NCI-H1105 (cell line): ENCODE measurements at places on chromosomes 11 and 22.

DNA sequence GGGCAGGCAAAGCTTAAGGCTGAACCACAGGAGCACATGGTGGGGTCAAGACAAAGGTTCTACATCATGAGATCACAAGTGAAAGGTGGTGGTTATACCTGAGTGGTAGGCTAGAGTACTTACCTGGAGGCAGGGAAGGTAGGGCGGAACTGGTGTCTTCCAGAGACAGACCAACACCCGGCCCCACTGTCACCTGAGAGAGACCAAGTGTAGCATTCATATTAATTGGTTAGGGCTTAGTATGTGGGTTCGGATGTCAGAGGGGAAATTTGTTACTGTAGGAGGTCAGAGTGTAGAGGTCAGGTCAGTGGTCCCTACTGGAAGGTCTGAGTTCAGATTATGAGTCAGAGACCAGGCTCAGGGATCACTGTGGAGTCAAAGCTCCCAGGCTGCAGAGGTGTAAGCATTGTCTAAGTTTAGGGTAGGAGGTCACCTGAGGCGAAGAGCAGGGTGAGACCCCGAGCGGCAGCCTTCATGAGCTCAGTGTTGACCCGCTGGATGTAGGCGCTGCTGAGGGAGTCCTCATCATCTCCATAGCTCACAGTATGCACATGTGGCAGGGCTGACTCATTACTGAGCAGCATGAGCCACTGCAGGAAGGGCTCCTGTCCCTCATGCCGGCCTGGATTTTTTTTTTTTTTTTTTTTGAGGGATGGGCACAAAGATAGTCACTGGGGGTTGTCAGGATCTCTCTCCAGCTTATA, 3.2 kb downstream of the TPP1 start:
- DNase-seq: no peak

GRCh38 chr11:124441519-124441918, 4.0 kb downstream of the OR8B8 start:
- no peak for DNase-seq

GRCh38 chr11:58573451-58574104, 2.1 kb downstream of the LPXN start:
- no peak for DNase-seq

DNA sequence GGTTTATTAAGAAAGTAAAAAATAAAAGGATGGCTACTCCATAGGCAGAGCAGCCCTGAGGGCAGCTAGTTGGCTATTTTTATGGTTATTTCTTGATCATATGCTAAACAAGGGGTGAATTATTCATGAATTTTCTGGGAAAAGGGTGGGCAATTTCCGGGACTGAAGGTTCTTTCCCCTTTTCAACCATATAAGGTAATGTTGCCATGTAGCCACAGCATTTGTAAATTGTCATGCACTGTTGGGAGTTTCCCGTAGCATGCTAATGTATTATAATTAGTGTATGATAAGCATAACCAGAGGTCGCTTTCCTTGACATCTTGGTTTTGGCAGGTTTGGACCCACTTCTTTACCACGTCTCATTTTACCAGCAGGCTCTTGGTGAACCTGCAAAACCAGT, 610.4 kb upstream of the B3GAT1 start:
- no peak for DNase-seq

- no peak for DNase-seq
Measured at GRCh38 chr11:27464289-27464696, 8.3 kb downstream of the LGR4 start.

DNA sequence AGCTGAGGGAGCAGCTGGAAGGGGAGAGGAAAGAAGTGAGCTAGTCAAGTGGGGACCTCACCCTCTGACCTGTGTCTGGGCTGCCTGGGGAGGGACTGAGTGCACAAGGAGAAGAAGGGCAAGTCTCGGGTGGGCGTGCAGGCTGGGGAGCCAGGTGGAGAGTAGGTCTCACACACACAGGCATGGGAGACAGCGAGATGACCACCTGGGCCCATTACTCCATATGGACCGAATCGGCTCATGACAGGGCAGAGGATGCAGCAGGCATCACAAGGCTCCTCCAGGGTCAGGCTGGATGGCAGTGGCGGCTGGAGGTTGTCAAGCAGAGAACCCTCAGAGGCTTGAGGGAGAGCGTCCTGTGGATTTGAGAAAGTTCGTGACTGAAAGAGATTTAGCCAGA, 63.5 kb downstream of the CEP164 start:
- DNase-seq: no peak

- no peak for DNase-seq
Measured at GRCh38 chr11:73048446-73048845, 93.7 kb downstream of the FCHSD2 start.

DNA sequence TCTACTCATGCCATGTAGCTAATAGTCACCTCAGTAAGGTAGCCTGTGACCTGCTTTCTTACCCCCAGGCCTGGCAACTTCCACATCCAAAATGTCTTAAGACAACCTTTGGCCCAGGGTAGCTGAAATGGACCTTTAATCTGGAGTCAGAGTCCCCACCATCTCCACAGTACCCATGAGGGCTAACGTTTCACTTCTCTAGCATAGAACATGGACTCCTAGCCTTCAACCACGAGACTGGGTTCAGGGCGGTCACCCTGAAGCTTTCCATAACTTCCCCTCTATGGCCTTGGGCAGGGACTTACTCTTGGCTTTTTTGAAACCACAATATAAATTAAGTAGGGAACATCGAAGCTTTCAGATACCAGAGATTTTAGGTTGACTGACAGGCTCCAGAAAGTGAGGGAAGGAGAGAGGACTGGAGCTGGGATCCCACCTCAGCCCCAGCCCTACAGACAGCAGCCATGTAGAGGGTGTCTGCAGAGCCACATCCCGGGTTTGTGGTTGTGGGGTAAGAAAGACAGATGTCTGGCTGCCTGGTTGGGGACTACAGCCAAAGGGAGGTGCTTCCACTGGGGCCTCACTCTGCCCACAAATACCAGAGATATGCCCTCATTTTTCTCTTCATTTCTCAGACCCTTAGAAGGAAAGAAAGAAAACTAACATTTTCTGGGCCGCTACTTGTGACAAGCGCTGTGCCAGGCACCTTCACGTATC, 2.6 kb downstream of the TBC1D10A start:
- no peak for DNase-seq

DNA sequence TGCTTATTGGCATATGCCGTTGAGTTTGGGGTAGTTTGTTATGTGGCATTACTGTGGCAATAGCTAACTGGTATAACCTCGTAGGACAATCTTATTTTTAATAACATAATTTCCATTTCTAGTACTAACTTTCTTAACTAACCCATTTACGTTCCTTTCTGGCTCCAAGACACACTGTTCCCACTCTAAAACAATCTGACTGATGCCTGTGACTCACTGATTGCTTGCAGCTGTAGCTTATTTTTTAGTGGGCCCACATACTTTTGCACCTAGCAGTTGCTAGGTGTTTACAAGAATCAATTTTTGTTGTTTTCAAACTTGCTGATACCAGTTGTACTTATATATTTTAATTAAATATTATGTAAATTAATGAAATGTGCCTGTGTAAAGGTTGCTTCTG, 52.2 kb downstream of the FAT3 start:
- no peak for DNase-seq

DNA sequence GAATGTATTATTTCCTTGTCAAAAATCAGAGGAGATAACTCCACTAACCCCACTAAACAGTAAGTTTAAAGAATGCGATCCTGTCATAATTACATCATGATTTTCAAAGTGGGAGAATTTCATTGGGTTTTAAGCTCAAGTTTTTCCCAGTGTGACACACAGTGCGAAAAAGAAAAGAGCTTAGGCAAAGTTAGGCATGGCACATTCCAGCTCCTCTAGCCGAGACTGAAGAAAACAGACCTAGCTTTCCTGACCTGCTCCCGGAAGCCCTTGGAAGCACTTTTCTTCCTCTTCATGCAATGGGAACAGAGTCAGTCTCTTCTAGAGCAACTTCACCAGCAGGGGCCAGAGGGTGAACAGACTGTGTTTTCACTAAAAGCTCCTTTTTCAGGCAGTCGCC, 76.6 kb upstream of the AKIP1 start:
- no peak for DNase-seq

- no peak for DNase-seq
Measured at GRCh38 chr11:15185021-15185420, 70.3 kb downstream of the INSC start.

DNA sequence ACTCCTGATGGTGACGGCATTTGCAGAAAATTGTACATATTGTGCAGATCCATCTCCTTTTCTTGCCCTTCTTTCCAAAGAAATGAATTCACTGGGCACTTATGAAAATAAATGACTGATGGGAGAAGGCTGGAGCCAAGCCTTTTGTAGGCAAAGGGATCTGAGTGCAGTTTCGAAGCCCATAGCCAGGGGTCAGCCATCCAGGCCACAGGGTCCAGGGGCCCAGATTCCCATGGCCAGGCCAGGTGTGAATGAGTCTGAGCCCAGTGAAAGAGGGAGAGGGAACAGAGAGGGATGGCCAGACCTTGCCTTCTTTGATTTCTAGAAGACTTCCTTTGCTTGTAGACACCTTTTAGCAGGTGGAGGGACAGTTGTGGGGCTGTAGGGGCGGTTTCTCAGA, 209.1 kb downstream of the KIRREL3 start:
- DNase-seq: no peak

DNA sequence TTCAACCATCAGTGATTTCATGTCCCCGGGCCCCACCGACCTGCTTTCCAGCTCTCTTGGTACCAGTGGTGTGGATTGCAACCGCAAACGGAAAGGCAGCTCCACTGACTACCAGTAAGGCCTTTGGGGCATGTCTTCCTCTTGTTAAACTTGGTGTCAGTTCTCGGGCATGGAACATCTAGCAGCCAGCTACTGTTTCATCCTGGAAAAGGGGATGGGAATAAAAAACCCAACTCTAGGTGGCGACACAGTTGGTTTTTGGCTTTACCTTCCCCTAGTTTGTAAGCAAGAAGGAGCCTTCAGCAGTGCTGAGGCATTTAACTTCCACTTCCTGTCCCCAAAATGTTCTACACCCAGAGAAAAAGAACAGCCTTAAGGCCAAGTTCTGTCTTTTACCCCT, 76.7 kb downstream of the BMAL1 start:
- DNase-seq: no peak

DNA sequence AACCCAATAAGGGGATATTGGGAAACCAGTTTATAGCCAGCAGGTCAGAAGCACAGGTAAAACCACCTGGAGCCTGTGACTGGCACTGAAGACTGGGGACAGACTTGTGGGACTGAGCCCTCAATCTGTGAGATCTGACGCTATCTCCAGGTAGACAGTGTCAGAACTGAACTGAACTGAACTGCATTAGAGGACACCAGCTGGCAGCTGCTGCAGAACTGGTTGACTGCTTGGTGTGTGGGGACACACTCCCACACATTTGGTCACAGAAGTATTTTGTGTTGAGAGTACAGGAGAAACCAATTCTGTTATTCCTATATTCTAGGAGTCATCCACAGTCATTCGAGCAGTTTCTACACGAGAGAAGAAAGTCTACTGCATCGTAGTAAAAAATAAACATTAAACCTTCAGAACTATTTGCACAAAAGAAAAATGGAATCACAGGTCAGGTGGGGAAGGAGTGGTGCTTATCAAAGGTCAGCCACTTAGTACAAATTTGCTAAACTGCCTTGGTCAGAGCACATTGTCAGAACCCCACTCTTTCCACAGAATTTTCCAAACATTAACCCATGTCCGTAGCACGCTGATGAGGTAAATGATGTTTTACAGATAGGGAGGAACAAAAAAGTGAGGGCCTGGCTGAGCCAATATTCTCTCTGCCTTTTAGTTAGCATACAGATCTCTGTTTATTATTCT, 77.2 kb downstream of the SIK3 start:
- no peak for DNase-seq

GRCh38 chr22:46107089-46107664, 43.1 kb upstream of the PPARA start:
- DNase-seq: peak; percentile 89

DNA sequence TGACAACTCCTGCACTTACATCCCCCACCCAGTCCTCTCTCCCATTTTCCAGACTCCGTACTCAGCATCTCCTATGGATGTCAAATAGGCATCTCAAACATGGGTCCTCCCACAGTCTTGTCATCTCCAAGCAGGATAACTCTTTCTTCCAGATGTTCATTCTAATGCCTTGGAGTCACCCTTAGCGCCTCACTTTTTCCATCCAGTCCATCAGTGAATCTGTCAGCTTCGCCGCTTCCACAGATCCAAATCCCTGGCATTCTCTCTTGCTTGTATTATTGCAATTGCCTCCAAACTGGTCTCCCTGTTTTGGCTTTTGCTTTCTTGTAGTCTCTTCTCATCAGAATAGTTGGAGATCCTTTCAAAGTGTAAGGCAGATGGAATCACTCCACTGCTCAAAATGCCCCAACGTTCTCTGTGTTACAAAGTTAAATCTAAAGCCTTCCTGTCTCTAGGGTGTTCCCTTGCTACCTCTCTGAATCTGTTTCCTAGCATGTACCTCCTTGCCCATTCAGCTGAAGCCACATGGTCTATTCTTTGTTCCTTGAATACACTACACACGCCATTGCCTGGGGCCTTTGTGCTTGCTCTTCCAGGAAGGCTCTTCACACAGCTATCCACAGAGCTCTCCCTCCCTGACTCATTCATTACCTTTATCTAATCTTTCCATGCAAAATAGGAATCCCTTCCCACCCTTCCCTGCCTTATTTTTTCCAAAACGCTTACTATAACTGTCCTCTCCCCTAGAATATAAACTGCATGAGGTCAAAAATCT, 64.8 kb downstream of the UBASH3B start:
- no peak for DNase-seq

DNA sequence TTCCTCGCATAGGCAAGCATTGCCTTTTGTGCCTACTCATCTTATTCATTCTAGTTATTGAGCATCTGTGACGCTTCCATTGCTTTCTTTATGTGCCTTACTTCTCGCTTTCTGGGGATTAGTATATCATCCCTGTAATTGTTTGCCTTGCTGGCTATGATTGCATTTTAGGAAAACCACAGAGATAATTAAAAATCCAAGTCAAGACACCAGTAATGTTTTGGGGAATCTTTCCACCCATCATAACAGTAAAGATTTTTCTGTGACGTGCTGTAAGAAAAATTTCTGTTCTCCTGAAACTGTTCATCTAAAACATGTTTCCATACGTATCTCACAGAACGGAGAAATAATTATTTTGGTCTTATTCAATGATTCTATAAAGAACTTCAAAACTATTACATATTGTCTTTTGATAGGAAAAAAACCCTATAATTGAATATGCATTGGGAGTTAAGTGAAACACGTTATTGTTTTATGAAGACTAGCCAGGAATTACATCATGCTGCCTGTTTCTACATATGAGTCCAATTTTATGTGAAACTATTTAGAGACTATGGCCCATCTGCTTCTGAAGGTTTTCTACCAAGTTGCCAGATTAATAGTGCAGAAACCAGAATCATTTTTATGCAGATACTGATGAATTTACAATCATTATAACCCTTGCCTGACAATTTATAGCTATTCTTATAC, 133.7 kb upstream of the FIBIN start:
- DNase-seq: no peak

- no peak for DNase-seq
Measured at GRCh38 chr11:100942016-100942415, 187.6 kb downstream of the PGR start.

DNA sequence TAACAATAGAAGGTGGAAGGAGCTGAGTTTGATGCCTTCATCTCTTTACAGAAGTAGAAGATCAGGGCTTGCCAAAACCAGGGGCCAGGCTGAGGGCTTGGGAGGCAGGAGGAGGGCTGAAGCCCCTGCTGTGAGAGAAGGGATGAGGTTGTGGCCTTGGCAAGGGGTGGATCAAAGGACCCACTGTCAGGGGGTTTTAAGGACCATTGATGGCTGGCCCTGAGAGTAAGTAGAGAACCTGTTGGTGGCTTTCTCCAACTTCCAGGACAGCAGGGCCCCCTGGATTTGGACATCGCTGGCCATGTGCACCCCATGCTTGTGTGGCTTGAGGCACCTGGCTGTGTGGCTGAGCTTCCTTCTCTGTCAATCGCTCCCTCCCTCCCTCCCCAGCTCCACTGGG, 927.7 kb downstream of the TBC1D22A start:
- no peak for DNase-seq

- no peak for DNase-seq
Measured at GRCh38 chr11:77069969-77070582, 3.3 kb downstream of the CAPN5 start.
